ENCODE measurements at places on chromosomes 1 and 21. TPM values are rescaled to one million over a fixed set of nuclear protein-coding genes. Genes with fewer than 3 reads are reported as not detected.

Gene PLCH2
- 17.2 TPM for polyA plus RNA-seq

Gene NUP210L
- polyA plus RNA-seq = 0.16 TPM

Gene SPRR1B
- polyA plus RNA-seq = not detected

Gene DDAH1
- 203 TPM for polyA plus RNA-seq

Gene XCL1
- not detected for polyA plus RNA-seq

Gene ABCA4
- polyA plus RNA-seq = 0.49 TPM

DNA sequence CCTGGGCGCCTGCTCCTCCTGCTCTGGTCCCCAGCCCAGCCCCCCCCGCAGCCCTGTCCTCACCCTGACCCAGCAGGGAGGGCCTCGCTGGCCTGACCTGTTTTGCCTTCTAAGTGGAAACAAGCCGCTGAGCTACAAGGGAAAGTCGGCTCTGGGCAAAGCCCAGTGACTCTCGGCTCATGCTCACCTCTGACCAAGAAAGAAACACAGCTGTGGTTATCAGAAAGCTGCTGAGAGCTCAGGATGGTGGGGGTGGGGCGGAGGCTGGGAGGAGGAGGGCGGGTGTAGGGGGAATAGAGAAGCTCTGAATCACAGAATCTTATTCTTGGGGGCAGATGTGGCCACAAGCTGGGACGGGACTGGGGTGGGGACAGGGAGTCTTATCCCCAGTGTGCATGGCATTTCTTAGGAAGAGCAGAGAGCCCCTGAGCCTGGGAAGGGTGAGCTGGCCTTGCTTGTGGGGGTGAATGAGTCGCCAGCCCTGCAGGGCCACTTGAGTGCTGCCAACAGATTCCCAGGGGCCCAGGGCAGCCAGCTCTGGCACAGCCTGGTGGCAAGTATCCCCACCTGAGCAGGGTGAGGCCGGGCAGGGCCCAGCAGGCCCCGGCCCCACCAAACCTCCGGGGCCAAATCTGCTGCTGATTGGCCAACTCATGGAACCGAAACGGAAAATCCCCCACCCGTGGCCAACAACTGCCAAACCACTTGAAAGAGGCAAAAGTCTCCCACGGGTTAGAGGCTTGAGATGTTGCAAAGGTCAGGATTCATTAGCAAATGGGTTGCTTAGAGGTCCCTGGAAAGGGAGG lies 120.6 kb downstream of the SPSB1 start:
- no peak for DNase-seq

- DNase-seq = no peak
Observed at GRCh38 chr1:157596384-157596783, 1.5 kb downstream of the FCRL4 start.

DNA sequence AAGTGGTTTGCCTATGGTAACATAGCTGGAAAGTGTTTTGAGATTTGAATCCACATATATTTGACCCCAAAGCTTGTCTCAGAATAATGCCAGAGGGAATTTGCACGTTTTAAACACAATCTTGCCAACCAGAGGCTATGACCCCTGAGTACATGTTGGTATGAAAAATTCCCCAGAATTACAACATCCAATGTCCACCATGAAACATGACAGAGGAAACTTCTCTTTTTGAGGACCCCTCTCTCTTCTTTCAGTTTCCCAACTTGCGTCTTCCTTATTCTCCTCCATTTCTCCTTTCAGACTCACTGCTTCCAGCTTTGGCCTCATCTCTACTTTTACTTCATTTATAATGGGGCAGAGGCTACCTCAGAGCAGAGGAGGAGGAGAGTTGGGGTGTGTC lies 5.5 kb upstream of the KCNJ9 start:
- no peak for DNase-seq

DNA sequence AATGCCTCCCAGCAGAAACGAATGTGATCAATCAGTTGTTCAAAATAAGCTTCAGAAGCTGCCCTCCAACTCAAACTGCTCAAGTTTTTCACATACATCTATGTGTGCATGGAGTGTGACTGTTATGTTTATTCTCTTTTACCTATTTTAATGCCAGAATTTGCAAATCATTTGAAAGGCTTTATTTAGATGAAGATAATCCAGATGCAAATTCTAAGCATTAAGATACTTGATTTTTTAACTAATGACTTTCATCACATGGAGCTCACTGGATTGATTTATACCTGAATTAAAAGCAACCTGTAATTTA lies 69.5 kb downstream of the PLD5 start:
- no peak for DNase-seq

DNA sequence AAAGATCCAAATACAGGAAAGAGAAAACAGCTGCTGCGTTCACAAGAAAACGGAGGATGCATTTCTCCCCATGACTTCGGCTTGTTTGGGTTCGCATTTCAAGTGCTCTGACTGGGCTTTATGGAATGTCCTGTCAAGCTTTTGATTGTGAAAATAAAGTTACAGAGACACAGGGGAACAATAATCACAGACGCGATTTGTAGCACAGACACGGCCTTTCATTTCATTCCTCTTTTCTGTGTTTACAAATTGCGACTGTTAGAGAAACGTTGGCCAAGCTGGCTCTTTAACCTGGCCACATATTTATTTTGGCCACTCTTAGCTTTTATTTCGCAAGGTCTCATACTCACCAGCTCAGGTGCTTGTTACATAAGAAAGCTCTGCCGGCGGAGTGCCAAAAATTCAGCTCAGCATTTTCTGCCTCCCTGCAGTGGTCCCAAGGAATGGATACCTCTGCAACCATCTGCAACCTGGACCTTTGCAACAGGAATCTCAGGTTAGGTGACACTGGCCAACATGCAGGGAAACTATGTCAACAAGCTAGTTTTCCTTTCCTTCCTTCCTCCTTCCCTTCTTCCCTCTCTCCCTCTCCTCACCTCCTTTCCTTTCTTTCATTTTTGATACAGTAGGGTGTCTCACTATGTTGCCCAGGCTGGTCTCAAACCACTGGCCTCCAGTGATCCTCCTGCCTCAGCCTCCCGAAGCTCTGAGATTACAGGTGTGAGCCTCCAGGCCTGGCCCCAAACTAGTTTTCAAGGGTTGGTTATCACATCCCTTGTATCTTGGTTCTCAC lies 58.2 kb upstream of the SLC45A1 start:
- DNase-seq = no peak

DNA sequence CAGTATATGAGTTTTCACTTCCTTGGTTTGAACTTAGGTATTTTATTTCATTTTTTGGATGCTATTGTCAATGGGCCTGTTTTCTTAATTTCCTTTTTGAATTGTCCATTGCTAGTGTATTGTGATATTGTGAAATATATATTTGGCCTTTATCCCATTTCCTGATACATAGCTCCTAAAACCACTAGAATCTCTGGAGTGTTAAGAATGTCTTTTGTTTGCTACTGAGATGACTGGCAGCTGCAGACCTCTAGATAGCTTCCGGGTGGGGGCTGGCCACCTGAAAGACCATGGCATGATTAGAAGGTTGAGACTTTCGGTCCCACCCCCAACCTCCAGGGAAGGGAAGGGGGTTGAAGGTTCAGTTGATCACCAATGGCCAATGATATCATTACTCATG lies 245.4 kb downstream of the KCNJ6 start:
- DNase-seq = no peak

Measured in spinal cord (tissue), 10 donors.